ENCODE measurements at places on chromosomes 3 and 15.

- no peak for DNase-seq
Observed at GRCh38 chr3:155026999-155027591, 53.0 kb upstream of the MME start.

DNA sequence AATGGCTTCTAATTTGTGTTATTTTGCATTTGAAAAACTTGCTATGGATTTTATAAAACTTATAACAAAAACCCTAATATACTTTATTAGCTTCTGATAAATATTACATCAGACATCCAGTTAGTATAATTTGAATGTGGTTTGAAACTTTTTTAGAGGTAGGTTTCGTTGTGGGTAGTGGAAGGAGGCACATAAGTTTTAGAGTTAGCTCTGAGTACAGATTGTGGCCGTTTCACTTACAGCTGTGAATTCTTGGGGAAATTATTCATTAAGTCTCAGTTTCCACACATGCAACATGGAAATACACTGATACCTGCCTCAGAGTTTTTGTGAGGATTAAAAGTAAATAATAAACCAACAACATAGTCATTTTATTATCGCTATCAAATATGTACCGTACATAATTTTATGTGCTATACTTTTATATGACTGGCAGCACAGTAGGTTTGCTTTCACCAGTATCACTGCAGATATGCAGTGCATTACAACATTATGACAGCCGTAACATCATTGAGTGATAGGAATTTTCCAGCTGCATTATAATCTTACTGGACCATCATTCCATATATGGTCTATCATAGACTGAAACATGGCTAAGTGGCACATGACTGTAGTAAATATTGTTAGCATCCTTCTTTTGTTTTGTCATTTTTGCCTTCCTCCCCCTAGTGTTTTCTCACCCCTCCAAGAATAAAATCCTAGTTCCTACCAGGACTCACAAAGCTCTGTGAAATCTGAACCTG, 175.6 kb downstream of the AKAP13 start:
- no peak for DNase-seq

DNA sequence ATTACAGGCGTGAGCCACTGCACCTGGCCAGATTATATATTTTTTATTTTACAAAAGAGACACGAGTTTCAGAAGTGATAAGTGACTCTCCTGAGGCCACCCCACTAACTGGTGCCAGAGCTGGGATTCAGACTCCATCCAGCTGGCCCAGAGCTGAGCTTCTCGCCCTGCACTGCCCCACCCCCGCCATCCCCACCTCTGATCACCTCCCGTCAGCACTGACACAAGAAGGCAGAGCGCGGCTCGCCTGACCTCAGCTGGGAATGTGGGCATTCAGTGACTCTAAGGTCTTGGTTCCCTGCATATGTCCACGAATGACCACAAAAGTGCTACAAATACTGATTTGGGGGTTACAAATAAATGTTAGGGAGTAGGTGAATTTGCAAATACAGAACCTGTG, 56.1 kb upstream of the GALNT15 start:
- DNase-seq: no peak

DNA sequence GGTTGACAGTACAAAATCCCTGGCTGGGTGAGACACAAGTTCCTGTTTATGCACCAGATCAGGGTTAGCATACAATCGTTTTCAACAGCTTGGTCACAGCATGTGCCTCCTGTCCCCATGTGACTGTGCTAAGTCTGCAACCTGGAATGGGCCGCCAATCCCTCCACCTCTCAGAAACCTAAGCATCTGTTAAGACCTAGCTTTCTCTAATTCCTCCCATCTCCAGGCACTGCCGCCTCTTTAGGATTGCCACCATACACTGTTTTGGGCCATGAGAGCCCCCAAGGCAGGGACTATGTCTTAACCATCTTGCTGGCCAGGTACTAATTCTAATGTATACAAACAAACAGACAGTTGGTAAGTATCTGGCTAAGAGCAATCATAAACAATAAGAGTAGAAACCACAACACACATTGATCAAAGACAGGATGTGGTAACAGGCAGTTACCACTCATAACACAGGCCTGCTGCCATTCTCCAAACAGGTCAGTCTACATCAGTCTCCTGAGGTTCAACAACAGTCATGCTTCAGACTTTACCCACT, 25.6 kb downstream of the SEC22C start:
- no peak for DNase-seq

DNA sequence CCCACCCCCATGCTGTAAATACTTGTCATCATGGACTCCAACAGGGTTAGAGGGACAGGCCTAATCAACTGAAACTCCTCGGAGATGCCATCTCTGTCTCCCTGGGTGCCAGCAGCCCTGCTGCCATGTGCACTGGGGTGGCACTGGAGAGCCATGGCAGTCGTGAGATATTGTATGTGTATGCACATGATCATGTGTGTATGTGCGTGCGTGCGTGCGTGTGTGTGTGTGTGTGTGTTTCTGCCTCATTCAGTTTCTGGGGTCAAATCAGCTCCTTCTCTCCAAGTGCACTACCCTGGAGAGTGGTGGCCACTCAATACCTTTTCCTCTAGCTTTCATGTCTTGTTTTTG, 3.2 kb upstream of the APEH start:
- DNase-seq: no peak

DNA sequence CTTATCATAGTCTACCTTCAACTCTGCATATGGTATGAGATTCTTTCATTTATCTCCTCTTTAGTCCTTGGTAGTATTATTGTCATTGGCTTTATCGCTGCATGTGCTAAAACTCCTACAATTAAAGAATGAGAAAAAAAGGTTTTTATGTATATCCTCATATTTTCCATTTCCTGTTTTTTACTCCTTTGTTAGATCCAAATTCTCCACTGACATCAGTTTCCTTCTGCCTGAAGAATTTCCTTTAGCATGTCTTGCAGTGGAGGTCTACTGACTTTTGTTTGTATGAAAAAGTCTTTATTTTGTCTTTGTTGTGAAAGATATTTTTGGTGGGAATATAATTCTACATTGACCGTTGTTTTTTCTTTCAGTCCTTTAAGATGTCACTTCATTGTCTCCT, 81.0 kb upstream of the TNIK start:
- DNase-seq: no peak

DNA sequence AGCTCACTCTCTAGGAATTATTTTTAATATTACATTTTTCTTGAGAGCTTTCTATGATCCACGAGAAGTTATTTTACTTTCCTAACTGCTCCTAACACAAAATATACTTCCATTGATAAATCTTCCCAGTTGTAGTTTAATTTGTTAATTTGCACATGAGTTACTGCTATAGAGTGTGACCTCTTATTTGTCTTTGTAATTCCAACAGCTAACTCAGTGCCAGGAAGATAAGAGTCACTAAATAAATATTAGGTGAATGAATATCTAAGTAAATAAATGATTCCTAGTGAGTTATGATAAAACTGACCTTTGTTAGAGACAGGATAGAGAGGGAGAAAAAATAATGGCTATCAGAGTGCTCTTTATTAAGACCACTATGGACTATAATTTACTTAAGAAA, 319.9 kb downstream of the NAALADL2 start:
- DNase-seq: no peak

- no peak for DNase-seq
Observed at GRCh38 chr3:9676785-9677184, 26.8 kb upstream of the CPNE9 start.

DNA sequence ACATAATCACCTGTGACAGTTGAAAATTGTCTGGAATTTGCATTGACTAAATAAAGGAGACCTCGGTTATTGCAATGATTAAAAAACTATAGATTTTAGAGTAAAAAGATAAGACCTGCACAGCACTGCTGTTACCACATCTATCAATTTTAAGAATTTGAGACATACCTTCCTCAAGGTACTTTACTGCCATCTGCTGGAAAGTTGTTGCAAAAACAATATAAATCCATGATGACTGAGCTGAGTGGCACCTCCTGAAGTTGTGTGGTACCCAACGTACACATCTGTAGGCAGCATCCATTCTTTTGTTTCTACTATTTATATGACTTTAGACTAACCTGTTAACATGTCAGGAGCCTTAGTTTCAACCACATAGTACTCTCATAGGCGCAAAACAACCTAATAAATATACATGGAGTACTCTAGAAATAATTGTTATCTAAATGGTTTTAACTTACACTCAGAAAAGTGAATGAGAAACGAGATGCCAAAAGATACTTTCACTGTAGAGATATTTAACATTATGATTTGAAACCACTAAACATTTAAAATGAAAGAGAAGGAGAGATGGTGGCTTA, 106.7 kb downstream of the GHSR start:
- DNase-seq: no peak

- DNase-seq: no peak
Observed at GRCh38 chr3:48405343-48405881, 24.5 kb downstream of the PLXNB1 start.

GRCh38 chr3:198088421-198088955, 128.5 kb downstream of the LMLN start:
- DNase-seq: no peak

GRCh38 chr3:3847994-3848922, 49.0 kb downstream of the LRRN1 start:
- DNase-seq: no peak

DNA sequence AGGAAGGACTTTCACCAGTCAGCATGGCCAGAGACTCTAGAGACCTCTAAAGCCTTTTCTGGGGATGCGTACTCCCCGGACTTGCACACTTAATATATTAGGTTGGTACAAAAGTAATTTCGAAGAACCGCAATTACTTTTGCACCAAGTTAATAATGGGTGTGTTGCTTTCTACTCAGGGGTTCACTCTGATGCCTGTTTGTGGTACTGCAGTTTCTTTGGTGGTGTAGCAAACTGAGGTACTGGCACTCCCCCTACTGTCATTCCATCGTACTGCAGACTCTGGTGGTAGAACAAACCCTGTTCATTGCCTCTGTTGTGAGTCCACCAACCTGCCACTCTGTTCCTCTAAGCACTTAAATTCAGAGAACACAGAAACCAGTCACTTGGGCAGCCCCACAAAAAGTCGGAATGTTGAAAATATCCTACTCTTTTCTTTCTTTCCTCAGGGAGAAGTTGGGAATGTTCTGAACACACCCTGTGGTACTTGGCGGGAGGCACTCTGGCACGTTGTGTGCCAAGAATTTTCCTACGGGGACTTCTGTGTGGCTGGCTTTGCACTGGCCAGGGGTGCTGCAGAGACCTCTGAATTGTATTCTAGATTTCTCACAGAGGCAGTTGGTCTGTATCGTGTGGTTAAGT, 46.3 kb downstream of the GABRG3 start:
- DNase-seq: peak; percentile 56

GRCh38 chr15:59385171-59385570, 12.5 kb upstream of the MYO1E start:
- no peak for DNase-seq

- no peak for DNase-seq
Observed at GRCh38 chr3:2910997-2911396, 199.2 kb downstream of the IL5RA start.

DNA sequence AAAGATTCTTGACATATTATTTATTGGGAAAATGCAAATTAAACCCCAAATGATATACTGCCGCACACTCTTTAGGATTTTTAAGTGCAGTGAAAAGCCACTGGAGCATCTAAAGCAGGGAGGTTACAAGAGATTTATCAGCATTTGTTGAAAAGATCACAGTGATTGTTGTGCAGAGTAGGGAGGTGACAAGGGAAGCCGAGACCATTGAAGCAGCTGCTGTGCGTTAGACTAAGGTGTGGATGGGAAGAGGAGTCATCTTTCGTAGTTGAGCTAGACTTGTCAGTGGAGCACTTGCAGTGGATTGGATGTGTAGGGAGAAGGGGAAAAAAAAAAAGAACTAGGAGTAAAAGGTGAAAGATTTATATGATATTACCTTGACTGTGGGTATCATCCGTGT, 854.6 kb downstream of the NTRK3 start:
- DNase-seq: no peak

DNA sequence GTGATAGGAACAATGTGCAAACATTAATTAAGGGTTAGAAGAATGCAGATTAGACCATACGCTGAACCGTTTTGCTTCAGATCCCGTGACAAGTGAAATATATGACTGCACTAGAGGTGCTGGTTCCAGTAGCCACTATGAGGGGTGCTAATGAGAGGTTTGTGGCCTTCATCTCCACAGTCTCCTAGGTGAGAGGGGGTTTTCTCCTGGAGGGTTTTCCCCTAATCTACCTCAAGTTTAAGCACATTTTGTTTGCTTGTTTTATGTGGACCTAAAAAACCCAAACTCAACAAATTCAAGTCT, 13.7 kb upstream of the SHF start:
- DNase-seq: no peak

DNA sequence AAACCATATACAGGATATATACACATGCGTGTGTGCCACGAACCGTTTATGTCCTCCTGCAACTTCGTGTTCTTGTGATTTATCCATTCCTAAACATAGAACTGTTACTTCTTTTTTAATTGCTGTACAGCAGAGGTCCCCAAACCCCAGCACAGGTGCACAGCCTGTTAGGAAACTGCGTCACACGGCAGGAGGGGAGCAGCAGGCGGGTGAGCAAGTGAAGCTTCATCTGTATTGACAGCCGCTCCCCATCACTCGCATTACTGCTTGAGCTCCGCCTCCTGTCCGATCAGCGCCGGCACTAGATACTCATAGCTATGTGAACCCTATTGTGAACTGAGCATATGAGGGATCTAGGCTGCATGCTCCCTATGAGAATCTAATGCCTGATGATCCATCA, 34.9 kb upstream of the NRROS start:
- DNase-seq: no peak

- no peak for DNase-seq
Observed at GRCh38 chr3:38054499-38055001, 15.5 kb downstream of the DLEC1 start.

DNA sequence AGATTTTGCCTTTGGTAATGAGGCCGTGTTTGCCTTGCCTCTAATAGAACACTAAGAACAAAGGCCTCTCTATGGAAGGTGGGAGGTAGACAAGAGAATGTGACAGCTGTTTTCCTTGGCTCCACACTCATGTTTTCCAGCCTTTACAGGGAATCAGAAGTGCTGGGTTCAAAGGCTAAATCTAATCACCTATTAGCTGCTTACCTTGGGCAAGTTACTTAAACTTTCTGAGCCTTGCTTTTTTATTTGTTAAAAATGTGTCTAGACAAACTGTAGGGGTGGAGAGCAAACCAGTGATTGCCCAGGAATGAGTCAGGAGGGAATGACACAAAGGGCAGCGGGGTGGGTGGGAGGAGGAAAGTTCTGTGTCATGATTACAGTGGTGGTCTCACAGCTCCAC, 179.0 kb downstream of the P3H2 start:
- DNase-seq: no peak

- no peak for DNase-seq
Observed at GRCh38 chr3:98894791-98895576, 6.5 kb downstream of the DCBLD2 start.

All from iPS DF 19.7 (cell line).